ENCODE measurements at places on chromosomes 11 and 22. TPM values are rescaled to one million over a fixed set of nuclear protein-coding genes. Genes with fewer than 3 reads are reported as not detected.

The TRIM49 gene
- total RNA-seq = not detected

The DCDC1 gene
- total RNA-seq = not detected

GRCh38 chr22:22712666-22713365 lies 68.4 kb downstream of the GGTLC2 start:
- no peaks in the 10 kb centered on the region for H3K36me3 ChIP-seq
- H3K27ac ChIP-seq = no peak overlapping the region
- no peak for DNase-seq
- peaks cover 71% of the 10 kb centered on the region for H3K27me3 ChIP-seq

- DNase-seq = no peak
- H3K36me3 ChIP-seq = peaks cover 82% of the 10 kb centered on the region
- no peaks in the 10 kb centered on the region for H3K27me3 ChIP-seq
- no peak overlapping the region for H3K27ac ChIP-seq
- H3K4me1 ChIP-seq = peaks cover 1% of the 10 kb centered on the region
These were observed 35.4 kb downstream of the SBF1 start for GRCh38 chr22:50439314-50439870.

- DNase-seq = no peak
- no peak overlapping the region for H3K4me3 ChIP-seq
- no peaks in the 10 kb centered on the region for H3K36me3 ChIP-seq
These were observed 55.7 kb downstream of the NCAM1 start for GRCh38 chr11:113016905-113017304.

GRCh38 chr11:69151836-69152235 lies 3.9 kb upstream of the SMIM38 start:
- H3K4me3 ChIP-seq = no peak overlapping the region
- DNase-seq = no peak
- H3K36me3 ChIP-seq = no peaks in the 10 kb centered on the region

Measured in left ventricle myocardium inferior (tissue), 1 donor.